Stimulated activated CD4-positive, alpha-beta T cell treated with anti-CD3 and anti-CD28 coated beads, Interleukin-2, amount 100 ng/mL, for 48 hours (primary cell): ENCODE measurements at places on chromosomes 6 and 20.

- peak; percentile 6 for DNase-seq
Measured at GRCh38 chr6:17015551-17016381, 86.1 kb upstream of the STMND1 start.

DNA sequence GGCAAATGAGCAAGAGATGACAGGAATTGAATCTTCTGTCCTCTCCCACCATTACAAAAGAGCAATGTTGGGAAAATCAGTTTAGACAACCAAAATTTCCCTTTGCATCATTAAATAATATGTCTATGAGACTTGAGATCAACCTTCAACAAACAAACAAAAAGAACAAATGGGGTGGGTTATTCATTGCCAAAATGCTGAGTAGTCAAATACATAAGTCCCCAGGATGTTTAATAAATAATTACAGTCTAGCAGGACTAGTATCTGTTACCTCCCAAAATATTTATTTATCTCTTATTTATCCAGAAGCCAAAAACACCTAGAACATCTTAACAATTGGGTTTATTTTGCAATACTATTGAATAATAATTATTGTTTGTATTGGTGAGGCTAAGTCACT is 16.2 kb upstream of the IRAK1BP1 start:
- no peak for DNase-seq

- DNase-seq, result no peak
Measured at GRCh38 chr6:146357578-146358430, 185.8 kb upstream of the RAB32 start.

GRCh38 chr6:19597809-19598320 is 239.3 kb upstream of the ID4 start:
- no peak for DNase-seq

- DNase-seq, result no peak
Measured at GRCh38 chr6:48449002-48449401, 338.0 kb upstream of the PTCHD4 start.

DNA sequence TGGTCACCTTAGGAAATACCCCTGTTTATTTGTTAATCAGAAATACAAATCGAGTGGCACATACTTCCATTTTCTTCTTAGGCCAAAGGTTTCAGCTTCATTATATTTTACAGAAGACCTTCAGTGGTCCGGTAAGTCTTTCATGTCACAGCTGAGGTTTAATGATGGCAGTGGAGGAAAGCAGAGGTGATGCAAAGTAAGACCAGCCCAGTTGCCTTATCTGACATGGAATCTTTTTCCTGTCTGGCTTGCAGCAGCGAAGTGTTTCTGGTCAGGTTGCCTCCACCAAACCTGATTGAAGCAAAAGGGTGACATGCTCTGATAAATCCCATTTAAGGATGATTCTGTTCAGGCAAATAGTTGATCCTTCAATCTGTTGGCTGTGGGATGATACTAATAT is 100.0 kb downstream of the PRDM1 start:
- no peak for DNase-seq

- no peak for DNase-seq
Measured at GRCh38 chr6:44007818-44008621, 119.2 kb downstream of the MRPL14 start.

GRCh38 chr6:139990856-139991465 is 616.5 kb upstream of the CITED2 start:
- no peak for DNase-seq

GRCh38 chr20:605237-605636 is 4.9 kb downstream of the TCF15 start:
- DNase-seq, result no peak

DNA sequence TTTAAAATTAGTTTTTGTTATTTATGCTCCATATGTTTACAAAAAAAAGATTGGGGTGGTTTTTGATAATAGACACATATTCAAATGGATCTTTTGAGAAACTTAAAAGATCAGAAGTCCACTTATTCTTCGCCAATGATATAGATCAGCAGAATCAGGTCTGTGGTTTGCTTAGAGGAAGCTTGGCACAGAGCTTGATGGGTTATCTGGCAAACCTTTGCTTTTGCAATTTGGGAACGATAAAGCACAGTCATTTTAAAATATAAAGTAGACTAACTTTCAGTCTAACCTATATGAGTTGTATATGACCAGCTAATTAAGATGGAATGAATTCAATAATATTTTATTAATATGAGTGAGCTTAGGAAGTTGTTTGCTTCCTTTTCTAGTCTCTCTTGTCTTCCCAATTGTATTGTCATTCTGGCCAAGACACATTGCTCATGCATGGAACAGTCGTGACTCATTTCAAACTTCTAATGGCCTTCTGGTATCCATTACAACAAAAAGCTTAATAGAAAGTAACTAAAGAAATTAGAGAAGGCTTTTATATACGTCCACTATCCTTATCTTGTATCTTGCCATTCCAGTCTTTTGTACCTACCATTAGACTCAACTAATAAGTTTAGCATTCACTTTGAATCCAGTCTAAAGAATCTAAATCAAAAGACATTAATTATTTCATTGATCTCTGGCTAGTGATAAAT is 118.7 kb downstream of the TBX18 start:
- no peak for DNase-seq

DNA sequence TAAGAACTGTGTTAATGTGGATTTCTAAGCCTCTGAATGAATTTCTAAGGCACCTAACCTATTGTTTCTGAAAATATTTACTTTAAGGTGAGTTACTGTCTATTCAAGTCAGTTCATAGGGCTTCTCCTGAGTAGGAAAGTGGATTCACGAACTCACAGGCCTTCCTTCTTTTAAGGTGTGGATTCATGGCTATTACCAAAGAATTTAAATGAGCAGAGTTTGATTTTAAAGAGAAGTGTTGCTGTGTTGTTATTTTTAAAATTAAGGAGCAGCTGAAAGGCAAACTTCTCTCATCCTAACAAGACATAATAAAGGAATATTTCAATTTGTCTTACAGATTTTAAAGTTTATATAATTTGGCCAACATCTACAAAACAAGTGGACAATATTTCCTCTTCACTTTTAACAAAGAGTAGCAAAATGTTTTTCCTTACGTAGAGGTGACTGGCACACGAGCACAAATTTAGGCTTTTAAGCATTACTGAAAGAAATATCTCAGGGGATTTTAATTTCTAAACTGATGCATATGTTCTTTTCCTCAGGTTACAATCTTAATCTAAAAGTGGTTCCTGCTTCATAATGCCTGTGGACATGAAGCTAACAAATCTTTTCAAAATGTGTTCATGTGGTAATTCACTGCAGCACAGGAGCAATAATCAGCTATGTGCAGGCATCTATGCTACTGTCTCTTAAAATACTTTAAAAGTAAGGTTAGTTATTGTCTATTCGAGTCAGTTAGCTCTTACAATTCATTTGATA is 602 bp upstream of the TSPYL4 start:
- DNase-seq, result no peak

DNA sequence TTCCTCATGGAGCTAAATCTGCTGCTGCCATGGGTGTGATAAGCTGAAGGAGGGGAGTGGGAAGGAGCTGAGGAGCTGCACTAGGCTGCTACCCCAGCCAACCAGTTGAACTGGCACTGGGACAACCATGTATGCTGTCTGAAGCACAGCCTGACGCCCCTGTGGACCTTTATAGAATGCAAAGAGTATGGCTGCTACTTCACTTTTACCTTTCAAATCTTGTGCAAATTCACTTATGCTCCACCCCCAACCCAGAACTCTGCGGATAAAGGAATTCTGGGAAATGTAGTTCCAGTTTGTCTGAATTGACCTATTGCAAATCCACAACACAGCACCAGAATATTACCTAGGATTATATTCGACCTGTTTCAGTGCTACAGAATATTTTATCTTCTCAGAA is 217.4 kb upstream of the SLC35B3 start:
- no peak for DNase-seq

DNA sequence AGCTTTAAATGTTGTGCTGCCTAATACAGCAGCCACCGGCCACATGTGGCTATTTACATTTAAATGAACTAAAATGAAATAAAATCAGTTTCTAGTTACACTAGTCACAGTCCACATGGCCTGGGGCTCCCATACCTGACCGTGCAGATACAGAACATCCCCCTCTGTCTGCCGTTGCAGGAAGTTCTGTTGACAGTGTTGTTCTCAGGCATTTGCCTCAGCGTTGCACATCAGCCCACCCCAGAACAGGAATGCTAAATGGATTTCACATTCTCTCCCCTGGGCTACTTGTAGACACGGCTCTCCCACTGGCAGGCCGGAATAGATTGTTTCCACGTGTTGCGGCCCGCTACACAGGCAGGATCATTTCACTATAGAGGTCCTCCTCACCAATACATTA is 26.3 kb downstream of the JAG1 start:
- no peak for DNase-seq
